Activated naive CD4-positive, alpha-beta T cell treated with anti-CD3 and anti-CD28 coated beads, Interleukin-2, amount 50 U/mL, for 72 hours (primary cell): ENCODE measurements at places on chromosomes 6 and 20. TPM values are rescaled to one million over a fixed set of nuclear protein-coding genes. Genes with fewer than 3 reads are reported as not detected.

Gene NOX3
- total RNA-seq, result not detected

Gene RHAG
- total RNA-seq, result not detected

Gene SEL1L2
- not detected for total RNA-seq

Gene ZC3H12D
- 186 TPM for total RNA-seq

Gene PDE10A
- total RNA-seq, result not detected

Gene ADRM1
- 92.6 TPM for total RNA-seq

Gene LY6G6C
- not detected for total RNA-seq

Gene GSTA1
- total RNA-seq, result not detected

Gene STX11
- 23.3 TPM for total RNA-seq

Gene TNF
- 250 TPM for total RNA-seq

Gene MAS1
- not detected for total RNA-seq

Gene SERINC1
- total RNA-seq, result 51.5 TPM

Gene GGTLC1
- not detected for total RNA-seq

Gene ADGRG6
- 2.7 TPM for total RNA-seq

Gene HMGCLL1
- total RNA-seq, result not detected

Gene BANF2
- total RNA-seq, result not detected

- no peak for DNase-seq
These were observed 183.6 kb downstream of the JARID2 start for GRCh38 chr6:15429141-15430110.

- no peak for DNase-seq
These were observed 8.9 kb upstream of the NR2E1 start for GRCh38 chr6:108156938-108157233.

DNA sequence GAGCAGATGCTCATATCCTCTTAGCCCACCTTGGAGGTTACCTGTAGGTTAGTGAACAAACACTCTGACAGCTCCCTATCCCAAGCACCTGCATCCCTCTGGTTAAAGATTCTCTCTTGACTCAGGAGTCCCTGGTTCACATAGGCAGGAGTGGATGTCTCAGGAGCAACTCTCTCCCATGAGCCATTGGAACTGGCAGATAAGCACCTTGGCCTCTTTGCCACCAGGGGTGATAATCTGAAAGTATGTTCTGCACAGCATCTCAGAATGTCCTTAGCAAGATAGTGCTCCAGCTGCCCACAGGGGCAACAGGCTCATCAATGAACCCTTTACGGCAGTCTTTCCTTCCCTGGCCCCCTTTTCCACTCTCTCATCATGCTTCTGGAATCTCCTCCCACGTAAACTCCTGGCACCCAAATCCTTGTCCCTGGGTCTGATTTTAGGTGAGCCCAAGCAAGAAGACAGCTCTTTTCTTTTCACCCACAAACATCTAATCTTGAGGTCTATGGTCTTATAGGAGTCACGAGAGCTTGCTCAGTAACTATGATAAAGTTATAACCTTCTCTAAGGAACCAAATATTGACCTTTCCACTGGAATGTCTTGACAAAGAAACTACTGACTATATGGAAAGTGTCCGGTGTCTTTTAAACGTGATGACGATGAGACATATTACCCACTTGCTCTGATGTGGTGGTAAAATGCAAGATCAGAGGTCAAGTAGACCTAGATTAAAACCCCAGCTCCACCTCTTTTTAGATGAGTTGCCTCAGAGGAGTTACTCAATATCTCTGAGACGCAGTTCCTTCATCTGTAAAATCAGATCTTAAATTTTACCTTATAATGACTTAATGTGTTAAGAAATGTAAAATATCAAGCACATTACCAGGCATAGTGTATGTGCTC, 39.8 kb upstream of the ISM1 start:
- DNase-seq, result no peak

GRCh38 chr6:88211446-88211845, 45.3 kb upstream of the CNR1 start:
- DNase-seq, result no peak

DNA sequence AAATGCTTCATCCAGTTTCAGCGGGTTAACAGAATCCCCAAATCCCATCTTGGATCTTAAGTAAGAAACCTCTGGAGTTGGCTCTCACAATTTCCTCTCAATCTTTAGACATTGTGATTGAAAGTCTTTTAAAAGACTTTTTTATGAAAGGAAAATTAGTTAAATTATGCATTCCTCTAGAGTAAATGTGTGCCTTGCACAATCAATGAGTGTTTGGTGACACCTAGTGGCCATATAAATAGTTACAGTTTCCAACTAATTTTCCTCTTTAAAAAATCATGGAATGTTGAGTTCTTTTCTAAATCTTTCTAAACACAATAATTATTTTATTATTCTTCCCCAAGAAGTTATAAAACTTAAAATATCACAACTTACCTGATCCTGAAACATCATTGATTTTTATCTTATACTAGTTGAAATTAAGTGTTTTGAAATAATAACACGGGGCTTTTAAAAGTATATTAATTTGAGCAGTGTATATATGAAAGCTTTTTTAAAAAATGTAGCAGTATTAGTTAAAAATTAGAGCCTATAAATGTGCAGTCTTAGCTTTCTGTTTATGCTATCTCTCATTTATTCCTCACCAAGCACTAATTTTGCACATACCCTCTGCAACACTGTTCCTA, 66.4 kb downstream of the PKHD1 start:
- DNase-seq, result no peak

- no peak for DNase-seq
These were observed 47.7 kb downstream of the MMUT start for GRCh38 chr6:49415358-49415757.

GRCh38 chr6:144008120-144008811, at the start of gene PLAGL1:
PLAGL1 (minus strand) TSS chr6:144008259; CDS start chr6:143948136, 60,123 bp downstream.
- no peak for DNase-seq

- no peak for DNase-seq
These were observed 114.5 kb downstream of the TOX2 start for GRCh38 chr20:44028868-44029847.

- DNase-seq, result no peak
These were observed 31.0 kb downstream of the SIRPA start for GRCh38 chr20:1926237-1926636.

DNA sequence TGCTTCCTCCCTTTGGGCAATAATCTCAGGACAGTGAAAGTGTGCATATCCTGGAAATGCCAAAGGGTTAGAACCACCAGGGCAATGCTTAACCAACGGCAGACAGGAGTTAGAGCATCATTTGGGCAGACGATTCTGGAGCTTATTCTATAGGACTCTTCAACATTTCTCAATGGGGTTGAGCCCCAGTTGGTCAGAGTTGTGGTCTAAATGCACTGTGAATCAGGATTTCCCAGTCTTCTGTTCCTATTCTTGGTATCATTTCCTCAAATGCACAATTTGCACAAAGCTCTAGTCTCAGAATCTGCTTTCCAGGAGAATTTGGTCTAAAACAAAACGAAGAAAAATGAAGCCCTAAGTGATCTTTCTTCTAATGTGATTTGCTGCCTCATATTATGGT, 389.6 kb upstream of the JAG1 start:
- no peak for DNase-seq

DNA sequence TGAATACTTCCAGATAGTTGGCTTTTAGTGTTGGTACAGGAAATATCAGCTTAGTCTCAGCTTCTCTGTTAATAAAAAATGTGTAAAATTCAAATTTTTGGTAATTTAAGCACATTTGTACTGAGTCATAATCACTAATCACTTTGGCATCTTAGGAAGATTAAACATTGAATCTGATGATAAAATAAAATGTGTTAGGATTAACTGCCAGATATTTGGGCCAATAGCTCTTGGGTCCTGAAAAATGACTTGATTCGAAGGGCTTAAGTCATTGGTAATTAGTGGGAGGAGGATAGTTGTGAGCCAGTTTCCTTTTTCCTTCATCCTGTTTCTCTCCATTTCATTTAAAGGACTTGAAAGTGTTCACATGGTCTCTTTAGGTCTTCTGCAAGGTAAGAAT, 426.1 kb downstream of the RFPL4B start:
- no peak for DNase-seq

GRCh38 chr6:140929121-140929520, 1203.6 kb upstream of the GJE1 start:
- DNase-seq, result no peak

DNA sequence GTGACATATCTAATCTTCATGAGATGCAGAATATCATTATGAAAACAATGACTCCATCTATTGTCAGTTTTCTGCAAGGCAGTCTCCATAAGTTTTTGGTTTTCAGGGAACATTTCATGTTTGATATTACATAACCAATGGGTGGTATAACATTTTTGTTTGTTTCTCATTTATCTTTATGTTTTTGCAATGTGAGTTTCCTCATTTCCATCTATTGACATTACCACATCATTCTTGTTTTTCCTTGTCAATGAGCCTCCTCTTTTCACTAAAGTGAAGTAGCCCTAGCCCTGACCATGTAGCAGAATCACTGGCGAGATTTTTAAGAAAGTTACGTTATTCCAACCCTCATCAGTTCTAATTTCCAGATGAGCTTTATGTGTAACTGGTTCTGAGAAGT, 4.4 kb downstream of the EFHC1 start:
- no peak for DNase-seq

GRCh38 chr6:108946695-108947094, 98.5 kb downstream of the ARMC2 start:
- no peak for DNase-seq

DNA sequence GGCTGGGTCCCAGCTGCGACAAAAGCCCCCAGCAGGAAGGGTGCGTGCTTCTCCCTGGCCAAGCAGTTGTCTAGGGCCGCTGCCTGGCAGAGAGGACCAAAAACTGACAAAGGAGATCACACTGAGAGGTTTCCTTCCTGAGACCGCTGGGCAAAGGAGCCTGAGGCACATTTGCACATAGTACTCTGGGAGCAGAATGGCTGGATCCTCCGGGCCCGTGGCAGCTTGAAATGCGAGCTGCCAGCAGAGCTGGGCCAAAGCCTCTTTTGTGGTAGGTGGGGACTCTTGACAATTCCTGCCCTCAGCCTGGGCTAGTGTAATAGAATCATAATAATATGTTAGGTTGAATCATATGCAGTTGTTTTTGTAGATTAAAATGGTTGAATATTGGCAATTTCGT, 33.1 kb upstream of the RNF8 start:
- no peak for DNase-seq

- DNase-seq, result no peak
These were observed 26.4 kb downstream of the EPB41L2 start for GRCh38 chr6:131036601-131037000.

- DNase-seq, result no peak
These were observed 9.1 kb downstream of the LBP start for GRCh38 chr20:38355161-38356012.

DNA sequence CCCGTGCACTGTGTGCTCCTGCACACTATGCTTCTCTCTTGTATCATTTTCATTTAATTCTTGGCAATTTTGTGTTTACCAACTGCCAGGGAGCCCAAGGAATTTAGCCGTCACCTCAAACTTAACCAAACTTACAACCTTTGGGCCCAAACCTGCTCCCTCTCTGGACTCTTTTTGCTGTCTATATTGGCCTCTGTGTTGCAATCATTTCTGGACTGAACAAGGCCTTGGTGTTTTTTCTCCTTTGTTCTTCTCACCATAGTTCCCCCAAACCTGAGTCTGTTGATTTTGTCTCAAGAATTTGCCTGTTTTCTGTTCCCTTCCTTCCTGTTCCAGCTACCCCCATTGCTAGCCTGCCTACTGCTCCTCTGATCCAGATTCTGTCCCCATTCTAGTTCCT, 19.2 kb downstream of the DCBLD1 start:
- no peak for DNase-seq

- no peak for DNase-seq
These were observed 18.5 kb downstream of the PSMG4 start for GRCh38 chr6:3277251-3277650.

DNA sequence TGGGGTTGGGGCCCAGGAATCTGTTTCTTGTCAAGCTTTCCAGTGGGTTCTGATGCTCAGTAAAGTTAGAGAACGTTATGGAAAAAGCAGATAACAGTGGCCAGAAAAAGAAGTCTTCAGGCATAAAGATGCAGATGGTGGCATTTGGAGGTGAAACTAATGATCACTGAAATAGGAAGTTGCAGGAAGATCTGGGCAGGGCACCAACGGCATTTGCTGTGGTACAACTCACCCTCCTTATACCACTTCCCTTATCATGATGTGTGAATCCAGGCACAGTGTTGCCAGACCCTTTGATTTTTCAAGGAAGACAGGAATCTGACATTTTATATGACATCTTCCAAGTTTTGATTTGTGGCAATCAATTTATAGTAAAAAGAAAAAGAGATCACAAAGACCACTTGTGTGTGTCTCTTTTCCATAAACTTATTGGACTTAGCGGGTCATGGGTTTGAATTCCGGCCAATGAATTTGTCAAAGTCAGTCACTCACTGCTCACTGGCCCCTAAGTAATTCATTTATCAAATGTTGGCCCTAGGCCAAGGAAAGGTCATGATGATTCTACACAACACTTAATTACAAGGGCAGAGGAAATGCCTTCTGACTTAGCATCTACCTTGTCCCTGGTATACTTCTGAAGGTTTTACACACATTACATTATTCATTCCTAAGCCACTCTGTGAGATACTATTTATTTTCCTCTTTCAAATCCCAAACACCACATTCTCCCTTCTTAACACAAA, 37.6 kb downstream of the LAMP5 start:
- DNase-seq, result no peak

GRCh38 chr6:136072691-136073090, 177.4 kb downstream of the MTFR2 start:
- no peak for DNase-seq

DNA sequence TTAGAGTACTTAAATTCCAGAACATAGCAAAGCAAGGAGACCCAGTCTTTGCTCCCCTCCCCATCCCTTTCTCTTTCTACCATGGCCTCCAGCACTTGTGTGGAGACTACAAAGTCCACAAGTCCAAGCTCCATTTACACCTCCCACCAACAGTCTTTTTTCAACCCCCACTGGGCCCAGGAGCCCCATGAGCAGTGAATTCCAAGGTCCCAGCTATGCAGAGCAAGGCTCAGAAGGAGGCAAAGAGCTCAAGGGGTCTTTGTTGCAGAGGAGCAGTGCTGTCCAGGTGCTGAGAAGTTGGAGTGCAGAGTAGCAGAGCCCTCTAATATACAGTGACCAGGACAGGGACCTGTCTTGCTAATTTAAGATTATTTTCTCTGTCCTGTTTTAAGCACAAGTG, 9.0 kb downstream of the PAK5 start:
- DNase-seq, result no peak

GRCh38 chr6:160919723-160920440, 71.7 kb upstream of the MAP3K4 start:
- no peak for DNase-seq
